ENCODE measurements at places on chromosomes 4 and X.
A peak's percentile ranks its signal among the peaks of the same experiment; 100 is the strongest.

DNA sequence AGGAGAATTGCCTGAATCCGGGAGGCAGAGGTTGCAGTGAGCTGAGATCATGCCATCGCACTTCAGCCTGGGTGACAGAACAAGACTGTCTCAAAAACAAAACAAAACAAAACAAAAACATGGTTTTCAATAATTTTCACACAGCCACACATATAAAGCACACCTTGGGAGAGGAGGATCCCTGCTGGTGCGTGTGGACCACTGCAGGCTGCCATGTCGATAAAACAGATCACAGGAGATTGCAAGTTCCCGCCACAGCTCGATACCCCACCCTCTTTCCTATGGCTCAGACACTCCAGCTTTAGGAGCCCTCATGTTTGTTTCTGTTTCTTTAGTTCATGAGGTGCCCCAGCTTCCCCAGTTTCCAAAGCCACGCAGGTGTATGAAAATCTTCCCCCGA, 31.3 kb upstream of the CLDN24 start:
- no peak for DNase-seq

GRCh38 chr4:181646864-181647263, 596.3 kb upstream of the TENM3 start:
- DNase-seq: no peak

- DNase-seq: no peak
These were observed 1.3 kb downstream of the ERAS start for GRCh38 chrX:48827654-48827968.

- DNase-seq: no peak
These were observed 142.5 kb upstream of the PJA1 start for GRCh38 chrX:69307756-69308155.

DNA sequence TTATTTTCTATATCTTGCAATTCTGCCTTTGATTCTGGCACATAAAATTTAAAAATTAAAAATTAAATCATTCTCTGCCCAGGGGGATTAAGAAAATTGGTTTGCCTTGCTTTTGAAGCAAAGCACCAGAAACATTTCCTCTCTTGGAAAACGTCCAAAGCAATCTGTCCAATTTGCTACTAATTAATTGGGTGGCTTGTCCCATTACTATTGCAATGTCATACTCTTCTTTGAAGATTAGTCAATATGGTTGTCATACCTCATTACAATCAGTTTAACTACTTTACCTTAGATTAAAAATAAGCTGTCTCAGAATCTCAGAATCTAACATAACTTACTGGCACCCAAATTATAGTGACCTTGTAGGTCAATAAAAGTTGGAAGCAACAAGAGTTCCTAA, 208.8 kb downstream of the TMA16 start:
- no peak for DNase-seq

DNA sequence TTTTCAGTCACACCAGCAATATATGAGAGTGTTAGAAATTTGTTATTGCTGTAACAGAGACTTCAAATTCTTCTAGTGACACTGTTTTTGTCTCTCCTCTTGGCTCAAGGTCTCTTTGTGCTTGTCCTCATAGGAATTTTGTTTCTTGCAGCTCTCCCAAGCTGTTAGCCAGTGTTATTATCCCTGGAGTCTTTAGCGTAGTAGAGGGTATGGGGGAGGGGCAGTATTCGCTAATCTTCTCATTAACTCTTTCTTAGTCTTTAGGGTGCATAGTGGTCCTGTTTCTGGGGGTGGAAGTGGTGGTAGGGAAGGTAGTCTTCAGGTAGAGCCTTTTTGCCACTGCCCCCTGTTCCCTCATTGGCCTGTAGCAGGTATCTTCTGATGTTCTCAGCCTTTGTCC, 79.4 kb downstream of the JADE3 start:
- no peak for DNase-seq

DNA sequence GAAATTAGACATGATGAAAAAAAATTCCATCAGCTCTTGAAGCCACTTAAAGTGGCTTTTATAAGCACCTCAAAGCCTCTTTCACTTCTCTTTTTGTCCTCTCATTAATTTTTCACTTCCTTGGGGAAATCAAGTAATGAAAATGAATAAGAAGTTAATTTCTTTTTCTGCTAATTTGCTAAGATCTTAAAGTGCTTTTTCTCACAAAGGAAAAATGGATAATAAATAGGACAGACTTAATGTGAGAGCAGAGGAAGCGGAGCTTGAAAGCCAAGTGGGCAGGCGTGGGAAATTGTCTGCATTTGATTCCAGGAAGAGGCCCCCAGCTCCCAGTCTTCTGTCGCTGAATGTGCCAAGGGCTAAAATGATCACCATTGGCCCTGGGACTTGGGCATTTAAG, 28.6 kb downstream of the CDS1 start:
- DNase-seq: no peak

DNA sequence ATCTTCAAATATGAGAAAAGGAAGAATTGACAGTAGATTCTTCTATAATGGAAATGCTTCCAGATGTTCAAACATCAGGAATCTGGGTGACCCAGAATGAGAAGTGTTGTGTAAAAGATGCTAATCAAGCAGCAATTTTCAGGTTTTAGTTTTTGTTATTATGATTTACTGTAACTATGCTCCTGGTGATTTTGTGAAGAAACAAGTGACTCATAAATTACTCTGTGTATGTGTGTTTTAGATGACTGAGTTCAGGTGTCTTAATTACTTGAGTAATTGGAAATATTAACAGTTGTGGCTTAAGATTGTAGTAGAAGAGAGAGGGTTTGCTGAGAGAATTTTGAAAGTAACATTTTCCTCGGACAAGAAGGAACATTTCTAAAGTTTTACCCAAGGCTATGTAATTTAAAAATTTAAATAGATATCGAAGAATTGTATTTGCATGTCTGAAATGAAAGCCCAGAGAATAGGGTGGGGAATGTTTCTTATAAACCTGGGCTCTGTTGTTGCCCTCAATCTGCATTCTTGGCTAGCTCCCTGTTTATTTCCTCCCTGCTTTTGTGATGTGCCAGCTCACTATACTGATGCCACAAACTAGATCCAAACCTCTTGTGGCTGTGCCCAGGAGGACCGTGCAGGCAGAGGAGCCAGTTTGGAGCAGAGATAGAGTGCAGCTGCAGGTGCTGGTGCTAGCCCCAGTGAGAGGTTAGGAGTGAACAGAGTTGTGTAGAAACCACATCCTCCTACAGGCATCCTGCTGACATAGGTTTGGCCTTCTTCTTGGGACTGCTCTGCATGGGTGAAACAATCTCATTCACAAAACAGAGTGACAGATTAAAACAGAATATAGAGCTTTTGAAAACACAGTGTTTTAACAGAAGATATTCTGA, 25.4 kb upstream of the TNIP3 start:
- DNase-seq: no peak

DNA sequence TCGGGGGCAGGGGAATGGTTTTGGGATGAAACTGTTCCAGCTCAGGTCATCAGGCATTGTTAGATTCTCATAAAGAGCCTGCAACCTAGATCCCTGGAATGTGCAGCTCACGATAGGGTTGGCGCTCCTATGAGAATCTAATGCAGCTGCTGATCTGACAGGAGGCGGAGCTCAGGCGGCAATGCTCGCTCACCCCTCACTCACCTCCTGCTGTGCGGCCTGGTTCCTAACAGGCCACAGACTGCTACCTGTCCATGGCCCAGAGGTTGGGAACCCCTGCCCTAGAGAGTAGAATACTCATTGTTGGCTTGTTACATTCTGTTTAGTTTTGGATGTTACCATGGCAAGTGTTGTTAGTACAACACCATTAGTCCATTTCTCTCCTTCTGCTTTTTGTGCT, 40.8 kb upstream of the STX18 start:
- no peak for DNase-seq

GRCh38 chrX:136689436-136689835, 41.5 kb downstream of the CD40LG start:
- no peak for DNase-seq

DNA sequence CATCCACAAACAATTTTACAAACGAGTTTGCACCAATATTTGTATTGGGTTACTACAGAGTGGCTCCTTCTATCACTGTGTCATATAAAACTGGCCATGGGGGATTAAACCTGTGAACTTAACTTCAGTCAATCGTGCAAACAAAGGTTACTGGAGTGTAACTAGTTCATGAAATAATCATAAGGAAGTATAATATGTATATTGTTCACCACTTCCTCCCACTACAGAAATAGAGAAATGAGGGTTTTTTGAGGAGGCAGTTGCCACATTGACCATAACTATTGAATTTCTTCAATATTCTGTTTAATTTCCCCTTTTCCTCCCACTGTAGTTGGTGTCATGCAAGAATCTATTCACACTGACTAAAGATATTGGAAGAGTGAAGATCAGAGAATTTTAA, at the start of gene GPR82:
Gene GPR82, plus strand, starts transcription at position 356 of the 400 bp plus-strand sequence. CDS start 2,846 bp downstream, outside the sequence.
- no peak for DNase-seq

DNA sequence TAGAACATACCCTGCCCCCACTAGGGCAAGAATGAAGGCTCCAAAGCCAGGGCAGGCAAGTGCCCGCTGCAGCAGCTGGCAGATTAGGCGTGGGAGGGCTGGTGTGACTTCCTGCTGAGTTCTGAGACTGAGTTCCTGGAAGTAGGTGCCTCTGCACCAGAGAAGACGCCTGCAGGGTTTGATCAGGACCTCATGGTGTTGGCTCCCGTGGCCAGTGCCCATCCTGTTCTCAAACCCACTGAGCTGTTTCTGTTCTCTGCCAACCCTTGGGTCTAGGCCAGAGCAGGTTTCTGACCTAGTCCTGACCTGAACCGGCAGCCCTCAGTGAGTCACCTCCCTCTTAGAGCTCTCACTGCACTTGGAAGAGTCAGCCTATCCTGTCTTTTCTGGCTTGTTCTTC, 220.7 kb downstream of the HS6ST2 start:
- DNase-seq: peak; percentile 31

- DNase-seq: no peak
These were observed 109.2 kb downstream of the DCTD start for GRCh38 chr4:182807767-182808548.

DNA sequence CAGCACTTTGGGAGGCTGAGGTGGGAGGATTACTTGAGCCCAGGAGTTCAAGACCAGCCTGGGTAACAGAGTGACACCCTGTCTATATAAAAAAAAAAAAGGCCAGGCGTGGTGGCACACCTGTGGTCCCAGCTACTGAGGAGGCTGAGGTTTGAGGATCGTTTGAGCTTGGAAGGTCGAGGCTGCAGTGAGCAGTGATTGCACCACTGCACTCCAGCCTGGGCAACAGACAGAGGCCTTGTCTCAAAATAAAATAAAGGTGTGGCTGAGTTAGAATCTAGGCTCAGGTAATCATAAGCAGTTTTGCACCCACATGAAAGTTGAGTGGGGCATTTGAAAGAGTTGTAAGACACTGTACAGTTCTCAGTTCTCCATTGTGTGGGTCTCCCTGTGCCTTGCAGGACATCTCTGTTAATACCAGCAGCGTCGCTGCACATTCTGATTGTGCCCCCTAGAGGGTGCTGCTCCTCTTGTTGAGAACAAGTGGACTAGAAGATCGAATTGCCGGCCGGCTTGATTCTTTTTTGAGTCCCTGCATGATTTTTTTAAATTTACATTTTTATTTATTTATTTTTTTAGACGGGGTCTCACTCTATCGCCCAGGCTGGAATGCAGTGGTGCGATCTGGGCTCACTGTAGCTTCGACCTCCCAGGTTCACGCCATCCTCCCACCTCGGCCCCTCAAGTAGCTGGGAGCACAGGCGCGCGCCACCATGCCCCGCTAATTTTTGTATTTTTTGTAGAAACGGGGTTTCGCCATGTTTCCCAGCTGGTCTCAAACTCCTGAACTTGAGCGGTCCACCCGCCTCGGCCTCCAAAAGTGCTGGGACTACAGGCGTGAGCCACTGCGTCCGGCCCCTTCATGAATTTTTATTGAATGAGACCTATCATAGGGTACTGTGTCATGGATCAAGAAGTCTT, 73.6 kb upstream of the RBMX start:
- DNase-seq: peak; percentile 46

DNA sequence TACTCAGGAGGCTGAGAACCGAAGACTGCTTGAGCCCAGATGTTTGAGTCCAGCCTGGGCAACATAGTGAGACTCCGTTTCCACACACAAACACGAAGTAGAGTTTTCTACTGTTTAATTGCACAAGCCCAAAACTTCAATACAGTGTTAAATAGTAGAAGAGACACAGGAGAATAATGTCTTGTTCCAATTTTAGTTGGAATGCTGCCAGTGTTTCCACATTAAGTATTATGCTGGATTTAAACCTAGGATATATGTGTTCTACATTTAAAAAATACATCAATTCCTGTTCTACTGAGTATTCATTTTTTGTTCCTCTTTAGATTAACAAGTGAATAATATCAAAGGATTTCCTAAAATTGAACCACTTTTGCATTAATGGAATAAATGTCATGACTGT, 91.3 kb downstream of the LCORL start:
- DNase-seq: no peak

DNA sequence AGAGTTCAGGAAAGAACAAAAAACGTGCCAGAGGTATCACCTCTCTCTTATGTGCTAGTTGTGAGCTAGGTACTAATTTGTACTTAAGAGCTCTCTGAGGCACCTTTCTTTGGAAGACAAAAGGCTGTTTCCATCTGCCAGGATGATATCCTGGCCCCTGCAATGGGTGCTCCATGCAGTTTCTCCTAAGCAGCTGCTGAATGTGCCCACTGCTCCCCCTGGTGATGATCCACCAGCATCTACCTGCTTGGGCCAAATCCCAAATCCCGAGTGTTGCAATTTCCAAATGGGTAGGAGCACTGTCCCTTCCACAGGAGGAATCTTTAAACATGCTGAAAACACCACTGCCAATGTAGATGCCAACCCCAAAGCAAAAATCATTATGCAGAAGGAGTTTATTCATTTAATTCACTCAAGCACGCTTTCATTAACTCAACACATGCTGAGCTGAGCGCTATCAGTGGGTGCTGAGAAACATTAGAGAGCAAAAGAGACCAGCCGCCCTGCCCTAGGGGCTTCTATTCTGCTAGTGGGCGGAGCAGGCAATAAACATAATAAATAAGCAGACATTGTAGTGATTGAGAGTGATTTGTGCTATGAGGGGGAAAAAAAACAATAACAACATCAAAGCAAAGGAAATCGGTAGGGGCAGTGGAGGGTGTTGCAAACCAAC, 69.6 kb upstream of the C4orf50 start:
- no peak for DNase-seq

DNA sequence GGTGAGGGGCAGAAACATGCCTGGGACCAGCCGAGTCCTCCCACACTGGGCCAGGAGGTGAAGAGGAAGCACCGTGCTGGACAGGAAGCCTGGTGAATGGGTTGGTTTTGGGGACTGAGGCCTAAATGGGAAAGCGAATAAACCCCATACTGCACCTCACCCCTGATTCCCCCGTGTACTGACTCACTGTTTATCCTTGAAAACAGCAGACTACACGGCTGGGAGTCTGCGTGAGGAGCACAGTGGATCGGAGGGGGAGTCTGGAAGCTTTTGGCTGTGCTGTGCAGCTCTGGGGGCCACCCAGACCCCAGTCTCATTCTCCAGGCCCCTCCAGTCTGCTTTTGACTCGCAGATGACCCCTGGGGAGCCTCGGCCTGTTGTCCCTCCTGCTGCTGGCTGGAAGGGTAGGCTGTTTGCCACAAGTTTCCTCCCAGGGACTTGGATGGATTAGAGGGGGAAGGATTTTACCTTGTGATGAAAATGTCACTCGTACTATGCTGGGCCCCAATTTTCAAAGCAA, 90.0 kb downstream of the PSAPL1 start:
- DNase-seq: no peak

All from stimulated activated CD4-positive, alpha-beta T cell treated with anti-CD3 and anti-CD28 coated beads, Interleukin-2, amount 100 ng/mL, for 48 hours (primary cell).